ENCODE measurements at places on chromosomes 5 and 9.
A peak's percentile ranks its signal among the peaks of the same experiment; 100 is the strongest.

DNA sequence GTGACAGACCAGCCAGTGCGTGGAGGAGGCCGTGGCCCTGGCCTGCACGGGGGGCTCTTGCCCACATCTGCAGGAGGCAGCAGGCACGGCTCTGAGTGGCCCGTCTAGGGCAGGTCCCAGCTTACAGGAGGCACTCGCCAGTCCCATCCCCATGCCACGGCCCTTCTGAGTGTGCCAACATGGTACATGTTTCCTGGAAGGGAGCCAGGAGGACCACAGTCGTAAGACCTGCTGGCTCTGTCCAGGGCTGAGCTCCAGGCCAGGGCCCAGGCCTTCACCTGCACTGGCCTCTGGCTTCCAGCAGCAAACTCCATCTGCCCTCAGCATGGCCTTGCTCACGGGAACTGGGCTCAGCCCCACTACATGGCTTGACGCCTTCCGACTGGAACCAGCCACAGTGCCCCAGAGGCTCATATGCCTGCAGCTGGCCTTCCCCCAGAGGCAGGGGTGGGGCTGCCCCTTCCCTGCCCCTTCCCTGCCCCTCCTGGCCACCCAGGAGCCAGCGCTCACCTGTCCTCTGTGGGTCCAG is 3.8 kb downstream of the NKD2 start:
- no peak for DNase-seq

- no peak for DNase-seq
Observed at GRCh38 chr5:124963236-124963919, 216.9 kb upstream of the ZNF608 start.

DNA sequence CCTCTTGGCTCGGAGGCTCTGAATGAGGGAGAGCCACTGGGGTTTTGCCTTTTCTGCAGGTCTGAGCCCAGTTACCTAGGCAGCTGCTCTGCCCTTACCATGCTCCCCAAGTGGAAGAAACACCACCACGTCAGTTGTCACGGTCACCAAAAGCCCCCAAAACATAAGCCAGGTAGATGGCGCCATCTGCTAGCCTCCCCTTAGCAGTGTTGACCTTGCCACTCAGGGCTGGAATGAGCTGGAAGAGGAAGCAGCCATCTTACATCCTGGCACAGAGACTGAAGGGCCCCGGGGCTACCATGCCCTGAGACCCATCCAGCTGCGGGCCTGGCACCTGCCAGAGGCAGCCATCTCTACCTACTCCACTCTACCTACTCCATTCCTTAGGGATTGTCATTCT is 7.4 kb downstream of the ZER1 start:
- DNase-seq = no peak

GRCh38 chr9:135134268-135135022 is 47.0 kb downstream of the OLFM1 start:
- DNase-seq = peak; percentile 43

GRCh38 chr9:98010445-98010844 is 27.3 kb downstream of the ANP32B start:
- DNase-seq = no peak

DNA sequence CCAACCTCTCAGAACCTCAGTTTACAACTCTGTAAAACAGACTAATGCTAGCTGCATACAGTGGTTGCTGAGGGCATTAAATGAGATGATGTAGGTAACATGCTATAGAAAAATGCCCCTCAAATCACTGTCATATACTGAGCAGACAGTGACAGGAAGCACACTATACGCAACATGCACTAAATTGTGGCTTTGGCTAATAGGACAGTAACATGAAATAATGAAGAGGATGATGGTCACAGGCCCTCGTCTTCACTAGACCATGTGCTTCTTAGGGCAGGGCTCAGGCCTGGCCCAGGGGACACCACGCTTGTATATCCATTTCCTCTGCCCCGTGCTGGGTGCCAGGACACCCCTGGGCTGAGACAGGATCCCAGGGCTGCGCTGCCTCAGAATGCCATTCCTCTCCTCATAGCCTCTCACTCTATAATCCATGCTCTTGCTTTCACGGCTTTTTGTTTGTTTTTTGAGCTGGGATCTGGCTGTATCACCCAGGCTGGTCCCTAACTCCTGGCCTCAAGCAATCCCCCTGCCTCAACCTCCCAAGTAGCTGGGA is 18.9 kb downstream of the CSF1R start:
- DNase-seq = no peak

DNA sequence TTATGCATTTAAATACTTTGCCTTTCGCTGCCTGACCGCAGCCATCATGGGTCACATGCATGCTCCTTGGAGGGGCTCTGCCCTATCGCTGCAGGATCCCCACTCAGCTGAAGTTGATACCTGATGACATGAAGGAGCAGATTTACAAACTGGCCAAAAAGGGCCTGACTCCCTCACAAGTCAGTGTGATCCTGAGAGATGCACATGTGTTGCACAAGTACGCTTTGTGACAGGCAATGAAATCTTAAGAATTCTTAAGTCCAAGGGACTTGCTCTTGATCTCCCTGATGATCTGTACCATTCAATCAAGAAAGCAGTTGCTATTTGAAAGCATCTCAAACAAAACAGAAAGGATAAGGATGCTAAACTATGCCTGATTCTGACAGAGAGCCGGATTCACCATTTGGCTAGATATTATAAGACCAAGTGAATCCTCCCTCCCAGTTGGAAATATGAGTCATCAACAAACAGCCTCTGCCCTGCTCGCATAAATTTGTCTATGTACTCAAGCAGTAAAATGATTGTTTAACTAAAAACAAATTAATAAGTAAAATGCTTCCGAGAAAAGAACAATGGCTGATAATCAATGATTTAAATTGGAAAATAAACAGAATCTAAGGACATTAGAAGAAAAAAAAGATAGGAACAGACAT is 41.6 kb upstream of the PPP2CA start:
- no peak for DNase-seq

DNA sequence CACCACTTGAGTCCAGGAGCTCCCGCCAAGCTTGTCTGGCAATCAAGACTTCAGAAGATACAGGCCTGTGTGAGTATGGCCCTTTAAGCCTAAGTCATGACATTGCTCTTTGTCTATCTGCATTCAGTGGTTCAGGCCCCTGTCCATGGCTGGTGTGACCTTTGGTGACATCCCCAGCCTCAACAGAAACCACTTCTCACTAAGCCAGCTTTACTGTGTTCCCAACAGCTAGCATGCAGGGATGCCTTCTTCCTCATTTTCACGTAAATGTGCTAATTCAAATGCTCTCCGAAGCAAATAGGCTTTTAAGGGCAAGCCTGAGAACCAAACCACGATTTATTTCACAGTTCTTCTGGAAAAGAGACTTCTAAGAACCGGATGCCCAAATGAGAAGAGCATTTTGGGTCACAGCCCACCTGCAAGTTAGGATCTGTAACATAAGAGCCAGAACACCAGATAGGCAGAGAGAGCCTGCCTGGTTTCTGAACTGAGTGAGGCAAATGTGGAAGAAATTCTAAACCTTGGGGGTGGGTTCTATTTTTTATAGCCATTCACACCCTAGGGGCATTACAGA is 14.9 kb downstream of the CD180 start:
- DNase-seq = no peak

- no peak for DNase-seq
Observed at GRCh38 chr5:137604348-137605095, 105.4 kb upstream of the SPOCK1 start.

DNA sequence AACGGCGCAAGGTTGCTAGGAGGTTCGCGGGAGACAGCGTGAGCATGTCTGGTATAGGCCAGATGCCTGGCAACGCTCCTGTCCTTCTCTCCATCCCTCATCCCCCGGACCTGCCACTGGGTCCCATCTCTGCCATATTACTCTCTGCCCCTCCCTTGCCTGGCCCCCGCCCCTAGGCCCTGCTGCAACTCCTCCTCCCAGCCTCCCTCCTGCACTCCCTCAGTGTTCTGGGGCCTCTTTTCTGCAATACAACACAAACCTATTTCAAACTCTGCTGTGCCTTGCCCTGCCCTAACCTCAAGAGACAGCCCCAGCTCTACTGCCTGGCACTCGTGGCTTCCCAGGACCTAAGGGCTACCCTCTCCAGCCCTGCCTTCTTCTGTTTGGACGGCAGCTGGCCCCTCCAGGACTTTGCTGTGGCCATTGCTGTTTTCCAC is 8.9 kb upstream of the DBN1 start:
- DNase-seq = no peak

DNA sequence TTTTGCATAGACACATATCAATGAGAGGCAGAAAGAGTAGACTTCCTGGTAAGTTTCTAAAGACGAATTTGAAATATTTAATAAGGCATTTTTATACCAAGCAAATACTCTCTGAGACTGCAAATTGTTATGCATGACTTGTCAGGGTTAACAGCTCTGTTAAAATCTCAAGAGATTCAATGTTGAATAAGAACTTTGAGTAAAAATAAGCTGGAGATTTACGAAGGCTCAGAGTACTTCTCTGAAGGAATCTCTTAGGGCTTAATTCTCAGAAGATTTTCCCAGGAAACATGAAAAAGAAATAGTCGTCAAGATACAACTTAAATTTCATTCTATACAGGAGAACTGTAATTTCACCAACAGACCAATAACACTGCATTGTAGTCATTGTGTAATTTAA is 259.4 kb downstream of the CDH18 start:
- DNase-seq = no peak

GRCh38 chr5:107243220-107243579 is 427.5 kb downstream of the EFNA5 start:
- DNase-seq = no peak

DNA sequence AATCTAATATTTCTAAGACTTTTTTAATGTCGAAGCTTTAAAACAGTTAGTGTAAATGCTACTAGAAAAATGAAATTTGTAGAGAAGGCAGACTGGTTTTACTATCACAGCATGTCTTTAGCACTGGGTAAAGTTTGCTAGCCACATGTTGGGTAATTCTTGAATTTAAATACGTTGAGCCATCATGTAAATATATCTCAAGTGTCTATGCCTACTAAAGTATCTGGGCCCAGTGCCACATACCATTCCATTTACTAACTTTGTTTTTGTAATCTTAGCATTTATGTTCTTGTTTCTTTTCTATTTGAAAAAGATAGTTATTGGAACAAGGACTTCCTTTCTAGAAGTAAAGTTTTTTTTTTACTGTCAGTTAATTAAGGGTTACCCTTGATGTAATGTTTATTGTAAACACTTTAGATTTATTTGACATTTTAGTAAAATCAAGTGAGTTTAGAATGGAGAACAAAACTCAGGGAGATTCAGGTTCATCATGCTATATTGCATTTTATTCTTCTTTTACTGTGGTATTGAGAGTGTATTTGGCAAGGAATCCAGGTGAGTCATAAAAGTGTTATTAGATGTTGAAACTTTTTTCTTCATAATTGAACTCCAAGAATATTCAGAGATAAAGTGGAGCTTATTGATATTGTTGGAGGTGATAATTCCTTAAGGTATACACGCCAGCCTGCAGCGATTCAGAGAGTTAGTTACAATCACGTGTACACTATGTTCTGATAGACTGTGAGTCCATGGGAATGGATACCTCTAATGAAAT is 182.4 kb downstream of the CCDC171 start:
- DNase-seq = no peak

- DNase-seq = no peak
Observed at GRCh38 chr9:90121762-90122161, 517.0 kb downstream of the GADD45G start.

DNA sequence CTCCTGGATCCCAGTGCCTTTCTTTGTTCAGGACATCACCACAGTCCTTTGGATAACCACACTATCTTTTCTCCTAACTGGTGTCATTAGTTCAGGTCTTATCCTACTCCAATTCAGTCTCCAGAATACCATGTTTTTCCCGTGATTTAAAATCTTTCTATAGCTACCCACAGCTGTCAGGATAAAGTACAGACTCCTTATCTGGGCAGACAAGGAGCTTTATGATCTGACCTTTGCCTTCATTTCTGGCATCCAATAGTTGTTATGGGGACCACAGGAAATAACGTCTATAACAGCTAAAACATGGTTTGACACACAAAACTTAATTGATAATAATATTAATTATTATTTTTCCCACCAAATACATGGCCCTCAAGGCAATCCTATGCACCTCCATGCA is 125.6 kb downstream of the ARL15 start:
- no peak for DNase-seq

- DNase-seq = peak; percentile 42
Observed at GRCh38 chr5:136802383-136802782, 437.0 kb upstream of the TRPC7 start.

DNA sequence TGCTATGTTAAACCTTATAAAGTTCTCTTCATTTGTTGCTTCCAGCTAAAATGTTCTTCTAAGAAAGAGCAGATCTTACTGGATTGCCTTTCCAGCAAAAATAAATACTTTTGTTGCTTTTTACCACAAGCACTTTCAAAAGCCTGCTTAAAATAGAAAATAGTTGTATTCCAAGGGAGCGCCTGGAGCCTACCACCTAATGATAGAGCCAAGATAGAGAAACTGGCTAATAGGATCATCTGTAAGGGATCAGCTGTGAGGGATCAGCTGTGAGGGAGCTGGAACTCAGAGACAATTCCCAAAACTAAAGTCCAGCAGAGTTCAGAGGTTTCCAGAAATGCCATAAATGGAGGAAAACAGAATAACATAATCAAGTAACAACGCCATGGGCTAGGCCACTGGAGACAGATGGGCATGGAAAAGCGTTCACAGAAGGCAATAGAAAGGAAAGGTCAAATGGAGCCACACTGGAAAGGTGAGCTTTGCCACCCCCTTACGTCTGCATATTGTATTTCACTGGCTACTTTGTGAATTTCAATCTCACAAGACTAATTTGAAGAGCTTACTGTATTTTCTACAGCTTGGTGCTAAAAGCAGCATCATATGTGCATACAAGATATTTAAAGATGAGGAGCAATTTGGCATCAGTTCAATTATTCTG is 140.6 kb upstream of the TLE4 start:
- DNase-seq = no peak

GRCh38 chr5:66824476-66824875 is 228.3 kb downstream of the MAST4 start:
- no peak for DNase-seq

GRCh38 chr9:93599571-93600403 is 23.4 kb downstream of the PHF2 start:
- DNase-seq = no peak

DNA sequence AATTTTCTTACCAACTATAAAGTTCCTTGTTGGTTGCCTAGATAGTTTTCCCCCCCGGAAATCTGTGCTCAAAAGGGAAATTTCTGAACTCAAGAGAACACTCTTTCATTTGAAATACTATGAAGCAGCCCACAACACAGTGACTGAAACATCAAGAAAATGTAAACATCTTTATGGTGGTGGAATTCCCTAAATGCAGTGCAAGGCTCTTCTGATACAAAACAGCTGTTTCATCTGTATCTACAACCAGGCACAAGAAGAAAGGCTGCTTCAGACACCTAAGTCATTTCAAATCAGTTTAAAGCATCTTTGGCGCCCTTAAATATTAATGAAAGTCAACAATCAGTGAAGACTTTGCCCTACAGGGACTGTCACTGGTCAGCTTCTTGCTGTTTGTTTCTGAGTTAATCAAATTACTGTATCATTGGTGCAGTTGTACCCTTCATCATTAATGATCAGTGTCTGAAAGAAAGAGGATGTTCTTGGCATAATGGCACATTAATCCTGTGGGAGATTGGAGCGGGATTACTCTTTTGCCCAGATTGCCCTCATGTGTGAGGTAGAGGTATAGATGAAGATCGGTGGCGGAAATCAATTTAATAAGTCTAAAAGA is 947.0 kb downstream of the NR2F1-AS1 start:
- DNase-seq = no peak

GRCh38 chr5:27652505-27652904 is 614.1 kb upstream of the CDH9 start:
- no peak for DNase-seq

- no peak for DNase-seq
Observed at GRCh38 chr5:12217039-12217438, 312.8 kb upstream of the CTNND2 start.
